ENCODE measurements at places on chromosomes 7 and 10.

DNA sequence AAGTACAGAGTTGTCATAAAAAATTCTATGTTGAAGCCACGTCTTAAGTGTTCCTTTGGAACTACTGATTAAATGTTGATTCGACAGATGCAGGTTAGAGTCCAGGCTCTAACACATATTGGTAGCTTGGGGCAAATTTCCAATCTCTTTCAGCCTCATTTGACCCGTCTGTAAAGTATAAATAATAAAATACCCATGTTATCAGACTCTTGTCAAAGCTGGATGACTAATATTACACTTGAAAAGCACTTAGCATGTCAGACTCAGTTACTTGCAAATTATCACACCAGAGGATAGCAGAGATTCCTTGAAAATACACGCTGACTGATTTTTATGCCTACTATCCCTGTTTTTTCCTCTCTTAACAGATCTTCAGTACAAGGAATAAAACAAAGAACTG, 18.1 kb upstream of the MACC1 start:
- no peak for DNase-seq

GRCh38 chr7:79434098-79434497, 19.4 kb downstream of the MAGI2 start:
- DNase-seq = no peak

GRCh38 chr10:100043344-100043743, 33.6 kb upstream of the DNMBP start:
- DNase-seq = no peak

GRCh38 chr10:62764011-62764410, 40.5 kb upstream of the ADO start:
- DNase-seq = no peak

GRCh38 chr7:1843271-1843861, 173.3 kb downstream of the ELFN1 start:
- no peak for DNase-seq

DNA sequence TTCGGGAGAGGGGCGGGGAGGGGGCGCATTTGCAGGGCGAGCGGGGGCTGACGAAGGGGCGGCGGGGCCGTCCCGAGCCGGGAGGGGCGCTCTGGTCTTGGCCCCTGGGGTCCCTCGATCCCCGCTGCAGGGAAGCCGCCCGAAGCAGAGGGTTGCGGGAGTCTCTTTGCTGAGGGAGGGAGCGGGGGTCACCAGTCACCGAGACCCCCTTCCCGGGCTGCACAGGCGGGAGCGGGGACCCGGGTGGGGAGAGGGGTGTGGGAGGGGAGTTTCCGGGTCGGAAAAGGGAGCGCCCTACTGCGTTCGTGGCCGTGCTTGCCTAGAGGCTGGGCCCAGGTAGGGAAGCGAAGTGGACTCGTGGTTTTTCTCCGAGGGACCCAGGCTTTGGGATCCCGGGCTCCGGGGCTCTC, 422 bp downstream of the AP1S1 start:
- no peak for DNase-seq

DNA sequence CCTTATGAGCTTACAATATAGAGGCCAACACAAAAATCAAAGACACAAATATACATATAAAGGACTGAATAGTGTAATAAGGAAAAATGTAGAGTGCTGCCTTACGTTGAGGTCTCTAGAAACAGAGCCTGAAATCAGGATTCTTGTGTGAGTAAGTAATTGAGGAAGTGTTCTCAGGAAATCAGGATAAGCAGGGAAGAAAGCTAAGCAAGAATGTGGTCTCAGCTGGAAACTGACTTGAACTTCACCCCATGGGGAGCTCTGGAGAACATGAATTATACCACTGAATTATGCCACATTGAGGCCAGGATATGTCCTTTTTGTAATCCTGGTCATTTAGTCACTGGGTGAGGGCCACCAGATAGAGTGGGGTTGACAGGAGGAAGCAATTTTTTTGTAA, 191.9 kb downstream of the ETV1 start:
- DNase-seq = no peak

DNA sequence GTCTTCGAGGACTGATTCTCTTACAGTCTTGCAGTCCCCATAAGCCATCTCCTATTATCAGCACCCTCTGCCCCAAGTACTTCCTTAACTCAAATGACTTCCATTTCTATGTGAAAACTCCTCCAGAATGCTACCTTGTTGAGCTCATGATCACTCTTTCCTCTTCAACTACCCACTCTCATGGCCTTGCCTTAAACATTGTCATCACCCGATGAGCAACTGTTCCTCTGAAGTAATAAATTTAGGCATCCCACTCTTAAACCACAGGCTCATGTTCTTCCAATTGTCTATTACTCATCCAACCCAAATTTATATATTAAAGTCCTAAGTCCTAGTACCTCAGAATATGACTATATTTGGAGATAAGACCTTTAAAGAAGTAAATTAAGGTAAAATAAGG, 152.9 kb downstream of the C1GALT1 start:
- no peak for DNase-seq

- DNase-seq = no peak
Measured at GRCh38 chr10:44416936-44417335, 32.0 kb upstream of the CXCL12 start.

- no peak for DNase-seq
Measured at GRCh38 chr7:151046603-151047573, 1.4 kb upstream of the ASIC3 start.

GRCh38 chr10:108409306-108409705, 1244.8 kb upstream of the SORCS1 start:
- no peak for DNase-seq

DNA sequence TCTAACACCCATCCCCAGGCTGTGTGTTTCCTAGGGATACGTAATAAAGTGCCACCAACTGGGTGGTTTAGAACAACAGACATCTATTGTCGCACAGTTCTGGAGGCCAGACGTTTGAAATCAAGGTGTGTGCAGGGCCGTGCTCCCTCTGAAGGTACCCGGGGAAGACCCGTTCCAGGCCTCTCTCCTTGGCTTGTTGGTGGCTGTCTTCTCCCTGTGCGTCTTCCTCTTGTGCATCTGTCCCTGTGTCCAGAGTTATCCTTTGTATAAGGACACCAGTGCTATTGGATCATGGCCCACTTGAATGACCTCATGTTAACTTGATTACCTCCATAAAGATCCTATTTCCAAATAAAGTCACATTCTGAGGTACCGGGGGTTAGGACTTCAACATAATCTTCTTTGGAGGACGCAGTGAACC, 15.6 kb downstream of the GRK5 start:
- DNase-seq = no peak

GRCh38 chr7:46152696-46153095, 231.6 kb upstream of the IGFBP3 start:
- no peak for DNase-seq

- DNase-seq = no peak
Measured at GRCh38 chr10:95353123-95353522, 62.3 kb upstream of the PDLIM1 start.

GRCh38 chr7:129773871-129774270, 162.4 kb downstream of the NRF1 start:
- DNase-seq = no peak

- DNase-seq = no peak
Measured at GRCh38 chr7:22419488-22419887, 62.5 kb upstream of the RAPGEF5 start.

GRCh38 chr10:19195698-19196097, 147.1 kb downstream of the MALRD1 start:
- no peak for DNase-seq

DNA sequence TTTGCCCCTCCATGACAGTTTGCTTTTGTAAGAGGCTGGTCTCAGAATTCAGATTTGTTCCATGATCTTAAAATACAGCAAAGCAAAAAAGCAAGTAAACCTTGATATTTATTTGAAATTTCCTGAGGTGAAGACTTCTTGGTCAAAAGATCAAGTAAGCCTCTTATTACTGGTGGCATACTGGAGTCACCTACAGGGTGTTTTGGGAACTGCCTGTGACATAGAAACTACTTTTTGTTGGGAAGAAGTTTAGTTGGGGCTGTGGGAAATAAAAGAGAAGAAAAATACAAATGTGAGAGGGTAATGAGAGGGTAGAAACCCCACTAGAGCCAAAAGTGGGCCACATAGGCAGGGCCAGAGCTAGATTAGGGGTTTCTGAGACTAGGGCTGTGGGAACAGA, 217.9 kb downstream of the OTUD1 start:
- DNase-seq = no peak

DNA sequence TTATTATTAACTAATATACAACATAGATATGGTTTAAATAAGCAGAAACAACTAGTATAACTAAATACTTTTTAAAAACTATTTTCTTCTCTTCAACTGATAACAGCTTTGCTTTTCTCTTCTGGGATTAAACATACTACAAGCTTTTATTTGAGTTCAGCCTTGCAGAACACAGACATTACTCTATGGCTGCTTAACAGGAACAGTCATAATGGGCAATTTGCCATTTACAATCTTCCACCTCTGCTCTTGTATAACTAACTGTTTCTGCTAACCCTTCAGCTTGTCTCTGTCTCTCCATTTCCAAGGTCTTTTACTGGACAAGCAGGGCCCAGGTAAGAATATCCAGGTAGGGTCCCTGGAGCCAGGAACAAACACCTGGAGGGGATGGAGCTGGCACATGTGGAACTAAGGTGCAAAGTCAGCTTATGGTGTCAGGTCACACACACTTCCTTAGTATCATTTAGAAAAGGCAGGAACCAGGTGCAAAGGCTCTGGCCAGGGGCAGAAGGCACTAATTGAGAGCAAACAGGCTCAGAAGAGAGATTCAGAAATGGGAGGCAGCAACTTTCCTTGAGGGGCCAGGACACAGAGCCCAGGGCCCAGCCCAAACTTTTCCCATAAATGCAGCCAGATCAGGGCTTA, 93.1 kb downstream of the STRA8 start:
- no peak for DNase-seq

GRCh38 chr7:107951896-107952295, 51.1 kb downstream of the LAMB1 start:
- no peak for DNase-seq

DNA sequence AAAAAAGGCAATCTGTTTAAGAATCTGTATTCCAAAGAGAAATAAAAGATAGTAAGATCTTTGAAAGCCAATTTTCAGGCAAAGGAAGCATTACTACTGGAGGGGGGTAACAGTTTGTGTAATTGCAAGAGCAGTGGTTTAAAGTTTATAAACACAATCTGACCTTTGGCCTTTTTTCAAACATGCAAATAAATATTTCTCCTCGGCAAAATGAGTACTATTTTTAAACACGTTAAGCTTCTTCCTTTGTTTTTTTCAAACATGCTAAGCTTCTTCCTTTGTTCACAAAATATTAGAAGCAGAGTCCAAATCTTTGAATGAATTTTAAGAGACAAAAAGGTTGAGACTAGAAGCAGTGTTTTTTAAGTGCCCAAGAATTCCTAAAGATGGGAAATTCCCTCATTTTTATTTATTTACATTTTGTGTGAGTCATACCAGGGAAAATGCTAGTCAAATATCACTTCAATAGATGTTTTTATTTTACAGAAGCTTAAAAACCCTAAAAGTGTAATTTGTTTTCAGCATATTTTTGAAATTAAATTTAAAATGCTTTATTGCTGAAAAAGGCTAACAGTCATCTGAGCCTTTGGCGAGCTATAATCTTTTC, 229.3 kb downstream of the GPR37 start:
- DNase-seq = no peak

DNA sequence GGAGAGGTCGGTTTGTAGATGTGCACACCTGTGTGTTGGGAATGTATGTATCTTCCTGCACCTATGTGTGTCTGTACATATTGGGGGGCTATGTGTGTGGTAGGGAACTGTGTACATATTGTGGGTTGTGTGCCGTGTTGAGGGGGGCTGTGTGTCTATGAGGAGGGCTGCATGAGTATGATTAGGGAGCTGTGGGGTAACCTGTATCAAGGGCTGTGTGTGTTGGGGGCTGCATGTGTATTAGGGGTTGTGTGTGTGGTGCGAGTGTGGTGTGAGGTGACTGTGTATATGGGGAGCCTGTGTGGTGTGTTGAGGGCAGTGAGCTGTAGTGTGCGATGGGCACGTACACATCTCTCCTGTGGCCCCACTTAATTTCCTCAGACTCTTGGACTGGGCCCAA, 22.2 kb upstream of the PAX2 start:
- DNase-seq = no peak

DNA sequence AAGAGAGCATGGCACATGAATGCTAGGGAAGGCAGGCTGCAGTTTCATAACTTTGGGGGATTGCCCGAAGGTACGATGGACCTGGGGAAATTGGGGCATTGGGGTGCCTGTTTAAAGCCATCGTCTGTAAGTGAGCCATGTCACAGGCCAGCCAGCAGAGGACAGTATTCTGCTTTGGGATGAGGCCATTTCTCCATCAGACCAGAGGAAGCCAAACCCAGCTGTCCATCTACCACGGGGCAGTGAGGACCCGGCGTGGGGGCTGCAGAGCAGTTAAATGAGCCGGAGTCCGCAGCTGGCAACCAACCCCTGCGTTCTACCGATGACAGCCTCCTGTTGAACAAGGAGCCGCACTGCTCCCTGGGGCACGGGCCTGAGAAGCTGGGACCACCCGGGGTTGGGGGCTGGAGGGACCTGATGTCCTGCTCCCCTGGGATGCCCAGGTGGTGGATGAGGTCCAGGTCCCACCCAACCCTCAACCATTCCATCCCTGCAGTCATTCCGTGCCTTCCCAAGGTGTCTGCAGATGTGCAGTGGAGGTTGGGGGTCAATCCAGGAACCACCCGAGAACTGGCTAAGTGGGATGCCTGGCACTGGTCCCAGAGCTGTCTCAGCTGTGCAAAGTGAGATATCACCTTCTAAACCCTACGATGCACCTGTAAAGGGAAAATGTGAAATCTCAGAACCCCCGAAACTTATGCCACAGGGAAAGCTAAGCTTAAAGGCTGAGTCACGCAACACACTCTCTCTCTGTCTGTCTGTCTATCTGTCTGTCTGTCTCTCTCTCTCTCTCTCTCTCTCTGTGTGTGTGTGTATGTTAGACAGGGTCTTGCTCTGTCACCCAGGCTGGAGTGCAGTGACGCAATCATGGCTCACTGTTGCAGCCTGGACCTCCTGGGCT, 12.1 kb upstream of the RHBDD2 start:
- DNase-seq = peak; percentile 40

GRCh38 chr10:78817361-78817760, 251.4 kb upstream of the ZMIZ1 start:
- DNase-seq = no peak

Measured in nucleus accumbens (tissue), 56 donors.